CD8-positive, alpha-beta T cell (primary cell): ENCODE measurements at places on chromosomes 1 and 21.
A peak's percentile ranks its signal among the peaks of the same experiment; 100 is the strongest.

DNA sequence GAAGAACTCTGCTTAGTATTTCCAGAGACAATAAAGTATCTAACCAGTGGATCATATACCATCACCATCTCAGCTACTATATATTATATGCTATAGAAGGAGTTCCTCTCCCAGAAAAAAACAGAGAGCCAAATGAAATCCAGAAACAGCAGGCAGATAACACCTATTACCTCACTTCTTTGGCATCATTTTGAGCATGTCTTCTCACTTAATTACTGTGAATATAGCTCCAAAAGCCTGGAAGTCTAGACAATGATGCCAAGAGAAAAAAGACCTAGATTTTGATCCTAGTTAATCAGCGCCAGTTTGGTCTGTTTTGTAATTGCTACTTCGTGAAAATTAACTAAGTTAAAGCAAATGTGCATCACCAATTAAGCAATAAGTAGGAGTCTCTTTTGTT, 131.3 kb downstream of the EIF4G3 start:
- DNase-seq, result no peak

DNA sequence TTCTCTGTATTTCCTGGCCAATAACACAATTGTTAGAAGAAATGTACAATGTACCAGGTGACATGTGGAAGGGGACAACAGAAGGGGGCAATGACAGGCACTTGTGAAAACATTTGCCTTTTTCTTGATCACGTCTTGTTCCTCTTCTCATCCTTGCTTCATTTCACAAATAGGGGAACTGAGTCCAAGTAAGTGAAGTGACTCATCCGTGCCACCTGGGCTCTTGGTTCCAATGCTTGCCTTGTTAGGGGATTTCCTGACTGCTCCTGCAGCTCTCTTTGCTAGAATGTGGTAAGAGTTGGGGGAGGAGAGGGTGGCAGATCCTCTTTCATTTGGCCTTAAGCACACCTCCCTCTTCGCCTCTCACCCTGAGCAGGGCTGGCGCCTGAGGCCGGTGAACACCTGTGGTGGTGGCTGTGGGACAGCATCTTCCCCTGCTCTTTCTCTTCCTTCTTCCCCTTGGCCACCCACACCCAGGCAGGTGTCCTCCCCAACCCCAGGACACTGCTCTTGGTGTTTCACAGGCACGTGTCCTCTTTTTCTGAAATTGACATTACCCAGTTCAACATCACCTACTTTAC, 2.2 kb upstream of the RHEX start:
- no peak for DNase-seq

DNA sequence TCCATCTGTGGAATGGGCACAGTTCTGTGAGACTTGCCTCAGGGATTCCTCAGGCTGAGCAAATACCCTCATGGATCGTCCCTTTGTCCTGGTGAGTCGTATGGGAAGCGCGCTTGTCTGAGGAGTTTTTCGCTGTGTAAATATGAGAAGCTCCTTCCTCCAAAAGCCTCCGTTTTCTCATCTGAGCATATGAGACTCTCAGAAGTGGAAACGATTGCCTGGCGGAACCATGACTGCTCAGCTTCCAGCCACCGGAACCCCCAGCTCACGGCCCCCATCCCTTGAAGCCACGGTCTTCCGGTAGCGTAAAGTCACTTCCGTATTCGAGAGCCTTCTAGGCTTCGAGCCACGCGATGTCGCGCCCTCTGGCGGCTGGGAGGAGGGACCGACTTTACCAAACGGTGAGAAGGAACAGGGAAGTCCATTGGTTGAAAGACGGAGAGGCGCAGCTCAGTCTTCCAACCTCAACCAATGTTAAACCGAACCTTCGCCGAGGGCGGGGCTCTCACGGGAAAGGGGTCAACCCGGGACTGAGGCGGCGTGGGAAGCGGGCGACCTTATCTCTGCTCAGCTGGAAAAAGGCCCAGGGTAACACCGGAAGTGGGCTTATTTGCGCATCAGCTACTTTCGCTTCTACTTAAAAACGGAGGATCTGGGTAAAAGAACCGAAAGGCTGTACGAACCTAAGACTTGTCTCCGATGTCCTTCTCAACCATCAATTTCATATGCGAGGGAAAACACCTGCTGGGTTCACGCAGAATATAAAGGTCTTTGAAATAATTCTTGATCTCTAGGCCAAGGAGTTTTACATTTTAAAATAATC, 46.3 kb downstream of the AZIN2 start:
- peak; percentile 97 for DNase-seq

DNA sequence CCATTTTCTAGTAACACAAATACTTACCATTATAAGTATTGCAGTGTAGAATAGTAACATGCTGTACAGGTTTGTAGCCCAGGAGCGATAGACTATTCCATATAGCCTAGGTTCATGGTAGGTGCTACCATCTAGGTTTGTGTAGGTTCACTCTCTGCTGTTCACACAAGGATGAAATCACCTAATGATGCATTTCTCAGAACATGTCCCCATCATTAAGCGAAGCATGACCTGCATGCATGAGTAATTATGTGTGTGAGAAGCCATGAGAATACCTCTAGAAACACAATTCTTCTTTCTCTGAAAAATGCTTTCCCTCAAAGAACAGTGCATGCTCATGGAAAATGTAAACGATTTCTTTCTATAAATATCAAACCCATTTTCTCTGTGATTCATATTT, 69.3 kb downstream of the NR5A2 start:
- no peak for DNase-seq

DNA sequence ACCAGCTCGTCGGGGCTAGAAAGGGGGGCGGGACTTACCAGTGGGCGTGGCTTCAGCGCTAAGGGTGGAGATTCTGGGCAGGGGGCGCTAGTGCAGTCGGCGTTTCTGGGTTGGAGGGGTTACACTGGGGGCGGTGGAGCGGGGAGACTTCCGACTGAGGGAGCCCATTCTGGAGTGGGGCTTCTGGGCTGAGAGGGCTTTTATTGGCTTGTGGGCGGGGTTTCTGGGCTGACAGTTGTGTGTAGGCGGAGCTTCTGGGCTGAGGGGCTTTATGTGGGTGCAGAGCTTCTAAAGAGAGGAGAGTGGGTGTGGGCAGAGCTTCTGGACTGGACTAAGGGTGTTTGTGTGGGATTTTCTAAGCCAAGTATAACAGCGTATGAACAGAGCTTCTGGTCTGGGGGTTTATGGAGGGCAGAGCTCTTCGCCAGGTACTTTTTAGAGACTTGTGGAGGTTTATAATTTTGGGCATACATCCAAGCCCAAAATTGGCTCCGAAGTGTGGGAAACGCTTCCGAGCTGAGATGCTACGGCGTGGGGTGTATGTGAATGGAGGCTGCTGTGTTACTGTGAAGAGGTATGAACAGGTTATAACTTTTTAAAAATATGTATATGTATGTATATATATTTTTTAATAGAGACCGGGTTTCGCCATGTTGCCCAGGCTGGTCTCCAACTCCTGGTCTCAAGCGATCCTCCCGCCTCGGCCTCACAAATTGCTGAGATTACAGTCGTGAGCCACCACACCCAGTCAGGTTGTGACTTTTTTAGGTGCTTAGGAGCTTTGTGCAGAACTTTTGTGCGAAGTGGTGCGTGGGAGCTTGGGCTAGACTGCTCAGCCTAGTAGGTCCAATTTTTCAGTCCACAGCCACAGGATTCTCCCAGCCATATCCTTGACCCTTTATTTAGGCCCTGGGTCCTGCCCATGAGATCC, 825 bp downstream of the TMEM39B start:
- no peak for DNase-seq

DNA sequence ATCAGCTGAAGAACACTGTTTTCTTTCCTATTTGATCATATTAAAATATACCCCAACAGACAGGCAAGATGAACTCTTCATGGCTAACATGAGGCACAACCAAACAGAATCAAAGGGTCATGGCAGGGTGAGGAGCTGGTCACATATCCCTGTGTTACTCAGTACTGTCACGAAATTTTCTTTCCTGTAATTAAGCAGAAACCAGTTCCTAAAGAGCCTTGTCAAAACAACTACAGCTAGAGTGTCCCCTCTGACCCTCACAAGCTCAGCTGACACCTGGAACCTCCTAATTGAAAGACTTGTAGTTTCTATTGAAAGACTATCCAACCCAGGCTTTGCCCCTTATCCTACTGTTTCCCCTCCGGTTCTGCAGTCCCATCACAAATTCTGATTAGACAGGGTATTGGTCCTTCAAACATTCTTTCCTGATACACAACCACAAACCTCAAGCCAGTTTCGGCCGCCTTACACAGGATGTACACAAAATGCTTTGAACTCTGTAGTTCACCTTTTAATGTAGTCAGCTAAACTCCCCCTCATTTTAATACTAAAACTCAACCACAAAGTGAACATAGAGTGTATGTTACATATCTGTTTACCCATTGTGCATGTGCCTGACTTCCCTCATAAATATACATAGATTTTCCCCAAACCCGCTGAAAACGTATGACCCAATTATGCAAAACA, 651.9 kb downstream of the MRPL39 start:
- DNase-seq, result no peak

GRCh38 chr1:109790735-109791494, 27.2 kb upstream of the EPS8L3 start:
- peak; percentile 72 for DNase-seq

- no peak for DNase-seq
Measured at GRCh38 chr1:67522001-67522441, 91.8 kb upstream of the SERBP1 start.

GRCh38 chr1:18041102-18041501, 66.5 kb upstream of the IGSF21 start:
- DNase-seq, result no peak

GRCh38 chr1:116785006-116785405, 30.8 kb downstream of the CD2 start:
- DNase-seq, result no peak

GRCh38 chr1:113875714-113876113, 4.2 kb upstream of the PTPN22 start:
- DNase-seq, result no peak

GRCh38 chr1:99950486-99950885, 19.3 kb upstream of the SLC35A3 start:
- DNase-seq, result no peak

GRCh38 chr1:85490270-85490985, 25.5 kb upstream of the DDAH1 start:
- DNase-seq, result no peak

DNA sequence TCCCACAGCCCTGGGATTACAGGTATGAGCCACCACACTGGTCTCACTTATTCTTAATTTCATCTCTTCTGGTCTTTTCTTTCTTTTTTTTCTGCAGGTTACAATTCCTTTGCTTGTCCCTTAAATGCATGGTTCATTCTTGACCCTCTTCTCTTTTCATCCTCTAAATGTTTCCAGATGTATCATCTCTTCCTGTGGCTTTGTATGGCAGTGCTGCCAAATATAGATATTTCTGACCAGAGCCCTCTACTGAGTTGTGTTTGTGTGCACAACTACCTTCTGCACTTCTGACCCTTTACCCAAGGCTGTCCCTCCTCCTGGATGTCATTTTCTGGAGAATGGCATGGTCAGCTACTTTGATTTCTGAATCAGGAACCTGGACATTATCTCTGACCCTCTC, 32.5 kb downstream of the OLFML3 start:
- no peak for DNase-seq
